ENCODE measurements at places on chromosomes 3 and 15.
A peak's percentile ranks its signal among the peaks of the same experiment; 100 is the strongest.

- DNase-seq, result no peak
Observed at GRCh38 chr3:126291061-126291460, 66.1 kb downstream of the KLF15 start.

DNA sequence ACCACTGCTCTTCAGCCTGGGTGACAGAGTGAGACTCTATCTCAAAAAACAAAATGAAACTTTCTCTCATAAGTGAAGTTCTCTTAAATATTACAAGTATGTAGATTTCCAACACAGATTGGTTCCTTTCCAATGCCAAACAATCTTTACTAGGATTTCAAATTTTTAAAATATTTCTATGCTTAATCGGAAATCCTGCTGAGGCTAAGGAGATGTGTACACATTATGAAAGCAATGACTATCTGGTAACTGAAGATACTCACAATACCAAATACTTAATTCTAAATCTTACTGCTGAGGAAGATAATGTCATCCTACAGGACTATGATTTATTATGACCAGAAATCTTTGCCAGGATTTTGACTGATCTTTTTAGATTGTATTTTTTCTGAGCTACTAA lies 255.6 kb upstream of the ZNF717 start:
- no peak for DNase-seq

DNA sequence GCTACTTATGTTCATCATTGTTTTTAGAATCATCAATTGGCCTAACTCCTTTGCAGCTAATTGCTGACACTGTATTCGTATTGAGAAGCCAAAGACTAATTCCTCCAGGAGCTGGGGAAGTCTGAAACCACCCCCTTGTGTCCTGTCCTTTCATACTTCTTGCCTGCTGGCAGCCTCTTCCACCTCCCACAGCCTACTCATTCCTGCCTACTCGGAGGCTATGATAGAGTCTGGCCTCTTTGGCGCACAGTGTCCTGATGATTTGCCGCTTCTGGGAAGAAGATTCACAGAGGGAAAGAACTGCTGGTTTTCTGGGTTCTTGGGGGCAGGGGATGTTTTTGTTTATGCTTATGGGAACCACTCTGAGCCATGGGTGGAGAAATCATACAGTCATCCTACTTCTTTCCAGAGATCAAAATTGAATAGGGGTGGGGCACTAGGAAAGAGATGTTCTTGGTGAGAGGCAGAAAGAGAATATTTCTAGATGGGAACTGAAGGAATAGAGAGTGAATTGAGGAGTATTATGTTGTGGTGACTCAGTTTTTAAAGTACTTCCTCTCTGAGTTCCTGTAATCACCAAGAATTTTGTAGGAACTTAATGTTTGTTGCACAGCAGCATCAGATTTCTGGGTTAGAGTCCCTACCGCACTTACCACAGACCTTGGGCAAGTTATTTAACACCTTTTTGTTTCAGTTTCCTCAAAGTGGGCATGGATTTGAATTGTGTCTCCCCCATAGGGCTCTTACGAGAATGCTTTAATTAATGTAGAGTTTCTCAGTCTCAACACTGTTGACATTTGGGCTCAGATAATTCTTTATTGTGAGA lies 22.1 kb upstream of the SCAANT1 start:
- DNase-seq, result peak; percentile 3

DNA sequence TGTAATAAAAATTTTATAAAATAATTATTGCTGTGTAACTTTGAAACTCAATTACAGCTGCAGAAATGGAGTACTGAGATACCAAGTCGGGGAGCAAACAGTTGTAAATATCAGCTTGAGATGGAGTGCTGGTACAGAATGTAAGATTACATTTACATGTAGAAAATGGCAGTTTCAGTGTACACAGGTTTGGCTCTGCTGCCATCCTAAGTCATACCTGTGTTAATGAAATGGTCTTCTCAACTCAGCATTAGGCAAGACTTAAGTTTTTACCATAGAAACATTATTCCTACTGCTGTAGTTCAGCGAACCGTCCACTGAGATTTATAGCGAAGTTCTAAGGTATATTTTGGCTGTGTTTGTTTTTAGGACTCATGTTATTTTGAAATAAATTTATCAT lies 110.1 kb upstream of the TBL1XR1 start:
- no peak for DNase-seq

- DNase-seq, result peak; percentile 57
Observed at GRCh38 chr3:47113669-47114365, 50.1 kb downstream of the SETD2 start.

- DNase-seq, result peak; percentile 16
Observed at GRCh38 chr3:182837855-182838454, 44.7 kb downstream of the ATP11B start.

GRCh38 chr15:52428297-52428696 lies 100.4 kb downstream of the MYO5A start:
- DNase-seq, result no peak
